Activated B cell treated with CpG ODN at 0.5 μM for 24 hours (primary cell): ENCODE measurements at places on chromosomes 2 and 18. TPM values are rescaled to one million over a fixed set of nuclear protein-coding genes. Genes with fewer than 3 reads are reported as not detected.
A peak's percentile ranks its signal among the peaks of the same experiment; 100 is the strongest.

The FEV gene
- total RNA-seq, result not detected in 2 replicates

The SRD5A2 gene
- not detected in 2 replicates for total RNA-seq

The TET3 gene
- total RNA-seq, result 52.6 and 60.1 TPM in 2 replicates

The LNPK gene
- 15.2 TPM in 2 replicates for total RNA-seq

The ZFP36L2 gene
- total RNA-seq, result 56.7 and 62.1 TPM in 2 replicates

The GIGYF2 gene
- total RNA-seq, result 68.9 and 77.9 TPM in 2 replicates

The CREG2 gene
- not detected in 2 replicates for total RNA-seq

The IL36A gene
- not detected in 2 replicates for total RNA-seq

The GAL3ST2 gene
- 0.15 TPM in 1 of 2 replicates, not detected in the other for total RNA-seq

The UGT1A10 gene
- not detected in 2 replicates for total RNA-seq

The OSBPL6 gene
- total RNA-seq, result 0.10 TPM in 1 of 2 replicates, not detected in the other

The GRHL1 gene
- 0.39 and 0.95 TPM in 2 replicates for total RNA-seq

GRCh38 chr2:239201531-239201876 is 199.3 kb downstream of the HDAC4 start:
- no peak for DNase-seq

- DNase-seq, result no peak
Measured at GRCh38 chr18:31850844-31851243, 90.2 kb upstream of the SLC25A52 start.

DNA sequence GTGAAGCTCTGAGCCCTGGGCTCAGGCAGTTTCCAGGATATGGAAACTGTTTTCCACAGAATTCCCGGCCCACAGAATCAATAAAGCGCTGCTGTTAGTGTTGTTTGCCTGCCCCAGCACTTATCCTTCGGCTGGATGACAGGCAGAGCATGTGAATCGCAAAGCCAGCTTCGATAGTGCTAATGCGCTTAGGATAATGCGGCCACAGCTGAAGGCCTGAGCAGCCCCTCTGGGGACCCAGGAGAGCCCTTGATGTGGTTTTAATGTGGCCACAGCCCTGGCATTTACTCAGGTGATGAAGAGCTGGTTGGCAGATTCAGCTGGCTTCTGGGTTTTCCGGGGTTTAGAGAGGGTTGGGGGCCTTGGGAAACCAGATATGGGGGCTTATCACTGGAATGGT is 23.7 kb downstream of the PCARE start:
- no peak for DNase-seq

GRCh38 chr2:112733456-112733855 is 12.6 kb downstream of the NT5DC4 start:
- DNase-seq, result no peak

DNA sequence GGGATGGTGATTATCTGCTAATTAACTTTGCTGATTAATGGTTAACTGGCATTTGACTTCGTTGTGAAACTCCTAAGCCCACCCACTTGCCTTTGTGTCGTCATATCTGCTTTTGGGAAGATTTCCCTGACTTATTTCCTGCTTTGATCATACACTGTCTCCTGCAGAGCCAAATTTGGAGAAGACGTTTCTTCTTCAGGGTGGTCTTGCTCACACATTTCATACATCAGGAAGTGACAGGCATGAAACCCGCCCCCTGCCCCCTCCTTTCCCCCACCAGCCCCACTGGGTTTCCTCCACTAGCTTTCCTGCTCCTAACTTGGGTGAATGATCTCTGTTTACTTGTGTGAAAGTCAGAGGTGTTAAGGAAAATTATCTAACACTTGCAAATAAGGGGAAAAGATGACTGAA is 300.1 kb downstream of the TSN start:
- no peak for DNase-seq

DNA sequence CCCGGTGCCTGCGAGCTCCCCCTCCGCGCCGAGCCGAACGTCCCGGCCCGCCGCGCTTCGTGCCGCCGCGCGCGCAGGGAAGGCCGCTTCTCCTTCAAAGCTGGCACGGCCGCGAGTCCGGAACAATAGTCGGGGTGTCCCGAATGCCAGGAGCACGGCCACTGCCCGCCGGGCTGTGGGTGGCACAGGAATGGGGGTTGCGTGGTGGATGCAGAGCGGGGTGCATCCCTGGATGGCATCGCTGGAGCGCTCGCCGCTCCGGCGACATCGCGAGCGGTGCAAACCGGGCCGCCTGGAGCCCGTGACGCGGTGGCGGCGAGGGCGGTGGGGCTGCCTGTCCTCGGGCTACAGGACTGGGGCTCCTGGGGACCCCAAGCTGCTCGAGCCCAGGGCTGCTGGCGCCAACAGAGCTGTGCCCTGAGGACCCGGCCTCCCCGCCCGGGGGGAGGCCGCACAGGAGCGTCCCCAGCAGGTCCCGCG is 1.1 kb upstream of the SATB2 start:
- DNase-seq, result no peak

DNA sequence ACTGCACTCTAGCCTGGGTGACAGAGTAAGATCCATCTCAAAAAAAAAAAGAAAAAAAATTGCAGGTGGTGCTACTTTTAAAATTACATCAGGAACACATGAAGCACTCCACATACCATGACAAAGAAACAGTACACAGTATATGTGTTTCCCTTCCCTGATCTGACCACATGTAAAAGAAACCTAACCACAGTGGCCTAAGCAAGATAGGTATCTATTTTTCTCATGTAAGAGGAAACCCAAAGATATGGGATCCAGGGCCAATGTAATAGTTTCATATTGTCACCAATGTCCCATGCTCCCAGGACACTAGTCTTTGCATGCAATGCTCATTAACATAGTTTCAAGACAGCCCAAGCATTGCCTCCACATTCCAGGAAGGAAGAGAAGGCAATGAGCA is 99.9 kb downstream of the DYM start:
- DNase-seq, result no peak

DNA sequence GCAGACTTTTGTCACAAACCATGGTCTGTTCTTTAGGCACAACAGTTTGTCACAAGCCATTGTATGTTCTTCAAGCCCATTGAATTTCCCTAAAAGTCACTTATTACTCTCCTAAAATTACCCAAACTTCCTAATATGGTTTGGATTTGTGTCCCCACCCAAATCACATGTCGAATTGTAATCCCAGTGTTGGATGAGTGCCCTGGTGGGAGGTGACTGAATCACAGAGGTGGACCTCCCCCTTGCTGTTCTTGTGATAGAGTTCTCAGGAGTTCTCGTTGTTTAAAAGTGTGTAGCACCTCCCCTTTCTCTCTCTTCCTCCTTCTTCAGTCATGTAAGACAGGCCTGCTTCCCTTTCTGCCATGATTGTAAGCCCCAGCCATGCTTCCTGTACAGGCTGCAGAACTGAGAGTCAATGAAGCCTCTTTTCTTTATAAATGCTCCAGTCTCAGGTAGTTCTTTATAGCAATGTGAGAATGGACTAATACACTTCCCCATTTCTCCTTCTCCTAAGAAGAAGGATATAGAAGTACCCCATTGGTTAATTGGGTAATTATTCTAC is 11.2 kb upstream of the GYPC start:
- DNase-seq, result no peak

DNA sequence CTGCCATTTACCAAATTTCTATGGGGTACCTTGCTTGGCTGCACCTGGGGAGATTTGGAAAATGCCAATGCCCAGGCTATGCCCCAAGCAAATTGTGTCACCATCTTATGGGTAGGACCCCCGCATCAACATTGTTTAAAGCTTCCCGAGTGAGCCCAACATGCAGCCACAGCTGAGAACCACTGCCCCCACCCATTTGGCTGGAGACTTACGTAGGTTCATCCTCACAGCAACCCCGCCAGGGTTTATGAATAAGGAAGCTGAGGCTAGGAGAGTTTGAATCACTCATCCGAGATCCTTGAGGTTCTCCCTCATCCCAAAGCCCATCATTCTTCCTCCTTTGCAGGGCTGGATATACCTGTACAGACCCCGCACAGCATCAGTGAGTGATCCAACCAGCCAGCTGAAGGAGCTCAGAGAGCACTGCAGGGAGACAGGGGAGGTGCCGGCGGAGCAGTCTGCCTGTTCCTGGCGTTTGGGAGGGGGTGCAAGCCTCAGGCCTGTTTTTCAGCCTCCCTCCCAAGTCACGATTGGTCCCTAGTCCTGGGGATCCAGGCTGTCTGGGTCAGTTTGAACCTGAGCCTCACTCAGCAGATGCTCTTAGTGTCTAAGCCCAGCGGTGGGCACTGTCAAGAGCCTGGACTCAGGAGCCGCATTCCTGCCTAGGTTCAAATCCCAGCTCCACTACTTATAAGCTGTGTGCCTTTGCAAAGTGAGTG is 164.9 kb downstream of the SMAD7 start:
- DNase-seq, result no peak

DNA sequence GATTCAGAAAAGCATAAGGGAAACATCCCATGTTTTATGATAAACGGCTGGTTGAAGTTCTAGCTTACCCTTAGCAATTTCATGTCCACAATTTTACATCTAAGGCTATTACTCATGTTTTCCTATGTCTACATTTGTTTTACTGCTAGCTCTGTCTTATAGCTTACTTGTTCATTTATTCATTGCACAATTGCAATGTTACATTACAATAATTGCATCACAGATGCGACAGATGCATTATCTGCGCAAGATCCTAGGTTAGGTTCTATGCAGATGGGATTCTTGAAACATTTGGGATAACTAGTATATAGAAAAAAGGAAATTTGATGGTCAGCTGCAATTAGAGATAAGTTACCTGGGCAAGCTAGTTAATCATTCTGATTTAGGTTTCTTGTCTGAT is 108.4 kb downstream of the ARHGAP28 start:
- no peak for DNase-seq

- DNase-seq, result no peak
Measured at GRCh38 chr2:136013955-136014354, 28.5 kb upstream of the DARS1 start.

DNA sequence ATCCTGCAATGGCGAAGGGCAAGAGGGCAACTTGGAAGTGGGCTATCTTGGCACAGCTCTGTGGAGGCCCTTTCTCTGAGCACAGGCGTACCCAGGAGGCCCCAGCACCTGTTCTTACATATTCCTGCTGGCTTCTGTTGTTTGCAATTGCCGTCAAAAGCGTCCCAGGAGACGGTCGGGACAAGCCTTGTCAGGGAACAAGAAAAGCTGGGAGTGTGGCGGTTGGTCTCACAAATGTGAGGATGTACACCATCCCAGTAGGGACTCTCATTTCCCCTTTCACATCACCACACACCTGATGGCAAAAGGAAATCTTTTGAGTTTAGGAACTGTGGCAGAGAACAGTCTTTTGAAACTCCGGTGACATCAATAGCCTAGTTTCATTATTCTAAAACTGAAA is 94.7 kb upstream of the EFEMP1 start:
- DNase-seq, result no peak

DNA sequence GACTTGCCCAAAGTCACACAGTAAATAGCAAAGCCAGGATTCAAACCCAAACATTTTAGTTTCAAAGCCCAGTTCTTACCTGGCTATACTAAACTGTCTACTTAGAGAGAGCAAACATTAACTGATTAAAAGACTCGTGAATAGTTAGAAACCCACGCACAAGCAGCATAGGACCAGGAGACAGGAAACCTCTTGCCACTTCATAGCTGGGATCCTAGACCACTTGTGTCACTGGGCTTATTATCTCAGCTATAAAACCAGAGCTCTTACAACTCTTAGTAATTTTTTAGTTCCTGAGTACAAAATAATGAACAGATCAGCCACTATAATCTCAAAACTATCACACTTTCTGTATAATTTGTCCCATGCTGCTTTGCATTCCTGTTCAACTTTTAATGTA is 2.4 kb upstream of the AAK1 start:
- DNase-seq, result no peak

GRCh38 chr2:207115715-207116364 is 49.9 kb downstream of the KLF7 start:
- DNase-seq, result no peak

GRCh38 chr2:224793946-224794345 is 77.8 kb upstream of the CCDC195 start:
- DNase-seq, result no peak

DNA sequence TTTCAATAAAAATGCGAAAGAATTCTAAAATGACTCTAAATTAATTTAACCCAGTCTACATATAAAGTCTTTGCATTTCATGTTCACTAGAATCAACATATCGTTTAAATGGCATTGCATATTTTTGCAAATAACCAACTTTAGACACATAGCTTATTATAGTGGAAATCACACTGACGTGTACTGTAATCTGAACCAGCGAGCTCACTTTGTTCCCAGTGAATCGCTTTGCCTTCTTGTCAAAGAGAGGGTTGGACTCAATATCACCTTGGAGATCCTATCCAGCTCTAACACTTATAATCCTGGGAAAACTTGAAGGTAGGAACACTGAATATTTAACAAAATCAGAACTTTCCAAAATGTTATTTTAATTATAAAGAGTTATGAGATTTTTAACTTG is 108.2 kb downstream of the GALNT1 start:
- no peak for DNase-seq

- DNase-seq, result no peak
Measured at GRCh38 chr18:12394428-12394827, 13.3 kb upstream of the PRELID3A start.

DNA sequence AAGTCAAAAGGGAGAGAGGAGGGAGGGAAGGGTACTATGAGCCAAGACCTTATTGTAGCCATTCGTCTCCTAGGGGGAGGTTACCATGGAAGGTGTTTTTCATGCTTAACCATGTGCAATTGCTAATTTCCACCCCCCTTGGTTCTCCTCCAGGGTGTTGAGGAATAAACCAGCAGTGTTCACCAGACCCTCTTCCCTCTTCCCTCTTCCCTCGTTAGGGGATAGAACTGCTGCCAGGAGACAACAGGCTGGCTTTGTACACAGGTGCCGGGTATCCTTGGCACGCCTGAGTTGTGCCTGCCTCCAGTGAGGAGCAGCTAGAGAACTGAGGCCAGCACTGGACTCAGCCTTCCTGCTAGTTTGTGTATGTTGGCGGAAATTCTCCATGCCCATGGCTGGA is 41.1 kb upstream of the ARL5A start:
- no peak for DNase-seq

GRCh38 chr18:48828691-48829442 is 121.9 kb downstream of the SMAD7 start:
- peak; percentile 8 for DNase-seq

- no peak for DNase-seq
Measured at GRCh38 chr2:232276733-232277313, 101.7 kb upstream of the ALPP start.

- DNase-seq, result no peak
Measured at GRCh38 chr2:133812826-133813617, 244.8 kb upstream of the NCKAP5 start.

GRCh38 chr2:216507220-216508160 is 8.8 kb downstream of the RPL37A start:
- DNase-seq, result no peak

- DNase-seq, result no peak
Measured at GRCh38 chr2:237968048-237968862, 1.4 kb downstream of the UBE2F start.

- no peak for DNase-seq
Measured at GRCh38 chr2:203897544-203897943, 30.0 kb downstream of the CTLA4 start.

- no peak for DNase-seq
Measured at GRCh38 chr18:71673498-71673897, 870.6 kb downstream of the CBLN2 start.

- no peak for DNase-seq
Measured at GRCh38 chr2:121647396-121647795, 1.9 kb downstream of the CLASP1 start.

GRCh38 chr18:23036660-23037201 is 98.6 kb upstream of the CABLES1 start:
- DNase-seq, result no peak

GRCh38 chr2:98521266-98521665 is 76.6 kb downstream of the INPP4A start:
- no peak for DNase-seq

GRCh38 chr2:226738821-226739544 is 60.6 kb downstream of the IRS1 start:
- no peak for DNase-seq

GRCh38 chr2:37323176-37323780 is 1.4 kb downstream of the PRKD3 start:
- DNase-seq, result no peak
